ENCODE measurements at places on chromosomes 2 and 18. TPM values are rescaled to one million over a fixed set of nuclear protein-coding genes. Genes with fewer than 3 reads are reported as not detected.

DNA sequence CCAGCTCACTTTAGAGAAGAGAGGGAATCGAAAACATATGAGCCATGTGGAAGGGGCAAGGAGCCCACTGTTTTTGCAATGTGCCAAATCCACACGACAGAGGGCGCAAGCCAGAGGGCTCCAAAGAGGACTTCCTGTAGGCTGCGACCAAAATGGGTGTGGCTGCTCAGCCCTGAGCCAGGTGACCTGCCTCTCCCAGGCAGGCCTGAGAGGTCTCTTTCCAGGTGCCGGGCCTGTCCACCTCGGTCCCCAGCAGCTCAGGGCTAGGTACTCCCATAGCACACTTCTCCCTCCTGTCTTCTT, 153.8 kb downstream of the TTC32 start:
- no peak for DNase-seq

DNA sequence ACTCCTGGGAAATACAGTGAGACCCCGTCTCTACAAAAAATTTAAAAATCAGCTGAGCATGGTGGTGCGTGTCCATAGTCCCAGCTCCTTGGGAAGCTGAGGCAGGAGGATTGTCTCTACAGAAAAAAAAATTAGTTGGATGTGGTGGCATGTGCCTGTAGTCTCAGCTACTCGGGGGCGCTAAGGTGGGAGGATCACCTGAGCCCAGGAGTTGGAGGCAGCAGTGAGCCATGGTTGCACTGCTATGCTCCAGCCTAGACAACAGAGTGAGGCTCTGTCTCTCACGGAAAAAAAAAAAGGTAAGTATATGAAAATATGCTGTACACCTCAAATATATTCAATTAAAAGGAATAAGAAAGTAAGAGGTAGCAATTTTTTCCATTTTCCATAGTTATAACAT, 92.5 kb upstream of the TGIF1 start:
- no peak for DNase-seq

The ZNF397 gene
- 8.6 TPM for total RNA-seq

The RAB27B gene
- 1.4 TPM for total RNA-seq

GRCh38 chr2:164764996-164765395, 76.6 kb downstream of the COBLL1 start:
- DNase-seq, result no peak

The FZD7 gene
- 25.2 TPM for total RNA-seq

The ALPG gene
- not detected for total RNA-seq

- DNase-seq, result no peak
Measured at GRCh38 chr2:88211003-88211808, 41.1 kb downstream of the THNSL2 start.

The REEP1 gene
- total RNA-seq, result 1.8 TPM

DNA sequence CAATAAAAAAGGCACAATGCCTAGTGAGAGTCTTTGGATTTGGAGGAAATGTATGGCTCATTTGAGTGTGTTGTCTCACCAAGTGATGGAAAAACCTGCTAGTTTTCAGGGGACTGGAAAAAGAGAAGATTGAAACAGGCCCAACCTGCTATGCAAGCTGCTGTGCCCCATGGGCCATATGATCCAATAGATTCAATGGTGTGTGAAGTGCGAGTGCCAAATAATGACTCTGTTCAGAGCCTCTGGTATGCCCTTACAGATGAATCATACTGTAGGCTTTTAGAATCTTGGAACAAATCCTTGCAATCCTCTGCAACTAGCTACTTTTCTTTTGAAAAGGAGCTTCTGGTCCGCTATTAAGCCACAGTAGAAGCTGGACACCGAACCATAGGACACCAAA, 529.8 kb upstream of the CNTNAP5 start:
- DNase-seq, result no peak

- DNase-seq, result no peak
Measured at GRCh38 chr2:191526536-191526935, 151.4 kb upstream of the NABP1 start.

The KCTD1 gene
- total RNA-seq, result 13.8 TPM

DNA sequence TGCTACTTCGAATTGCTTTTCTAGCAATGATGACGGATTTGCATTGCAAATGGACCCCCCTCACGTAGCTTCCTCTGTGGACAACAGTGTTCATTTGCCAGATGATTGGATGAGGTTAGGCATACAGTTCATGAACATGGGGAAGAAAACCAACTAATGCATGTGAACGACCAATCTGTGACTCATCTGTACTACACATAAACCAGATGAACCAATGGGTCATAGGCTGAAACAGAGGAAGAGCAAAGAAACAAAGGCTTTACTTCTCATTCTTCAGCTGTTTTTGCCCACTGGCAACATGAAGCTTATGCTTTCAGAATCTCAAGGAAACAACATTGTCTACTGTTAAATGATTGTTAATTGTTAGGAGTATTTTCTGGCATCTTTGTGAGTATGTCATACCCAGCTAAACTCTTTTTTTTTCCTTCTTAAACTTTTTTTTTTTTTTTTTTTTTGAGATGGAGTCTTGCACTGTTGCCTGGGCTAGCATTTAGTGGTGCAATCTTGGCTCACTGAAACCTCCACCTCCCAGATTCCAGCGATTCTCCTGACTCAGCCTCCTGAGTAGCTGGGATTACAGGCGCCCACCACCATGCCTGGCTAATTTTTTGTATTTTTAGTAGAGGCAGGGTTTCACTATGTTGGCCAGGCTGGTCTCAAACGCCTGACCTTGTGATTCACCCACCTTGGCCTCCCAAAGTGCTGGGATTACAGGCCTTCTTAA, 35.5 kb downstream of the EFEMP1 start:
- DNase-seq, result peak; percentile 58

GRCh38 chr2:129437725-129438124, 541.7 kb upstream of the RAB6C start:
- no peak for DNase-seq

The HOXD13 gene
- 3.1 TPM for total RNA-seq

The ANKRD30B gene
- 0.33 TPM for total RNA-seq

The TCF23 gene
- total RNA-seq, result not detected

DNA sequence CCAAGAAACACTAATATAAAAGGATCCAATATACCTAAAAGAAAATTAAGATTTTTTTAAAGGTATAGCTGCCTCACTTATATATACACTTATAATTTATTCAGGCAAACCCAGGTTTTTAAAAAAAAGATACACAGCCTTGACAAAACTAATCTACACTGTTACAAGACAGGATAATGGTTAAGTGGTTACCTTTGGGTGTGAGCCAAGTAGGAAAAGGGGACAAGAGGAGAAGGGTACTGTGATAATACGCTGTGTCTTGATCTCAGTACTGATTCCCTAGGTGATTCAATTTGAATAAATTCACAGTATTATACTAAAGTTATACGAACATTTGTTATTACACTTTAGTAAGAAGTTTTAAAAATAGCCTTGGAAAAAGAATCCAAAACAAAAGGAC, 30.6 kb downstream of the KLHL41 start:
- no peak for DNase-seq

GRCh38 chr18:8721716-8722115, 16.4 kb downstream of the MTCL1 start:
- no peak for DNase-seq

DNA sequence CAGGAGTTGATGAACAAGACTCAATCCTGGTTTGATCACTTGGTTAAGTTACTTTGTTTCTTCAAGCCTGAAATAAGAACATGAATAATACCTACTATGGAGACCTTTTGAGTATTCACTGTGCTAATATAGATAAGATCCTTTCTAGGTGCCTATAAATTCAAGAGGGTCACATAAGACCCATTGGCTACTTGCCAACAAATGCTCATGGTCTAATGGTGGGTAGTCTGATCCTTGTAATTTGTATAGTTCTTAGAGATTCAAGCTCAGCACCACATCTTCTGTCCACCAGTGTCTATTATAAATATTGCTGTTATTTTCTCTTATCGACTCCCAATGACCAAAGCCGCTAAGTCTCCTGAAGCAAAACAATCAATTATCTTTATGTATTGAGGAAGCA, 27.4 kb upstream of the ACSL3 start:
- no peak for DNase-seq

DNA sequence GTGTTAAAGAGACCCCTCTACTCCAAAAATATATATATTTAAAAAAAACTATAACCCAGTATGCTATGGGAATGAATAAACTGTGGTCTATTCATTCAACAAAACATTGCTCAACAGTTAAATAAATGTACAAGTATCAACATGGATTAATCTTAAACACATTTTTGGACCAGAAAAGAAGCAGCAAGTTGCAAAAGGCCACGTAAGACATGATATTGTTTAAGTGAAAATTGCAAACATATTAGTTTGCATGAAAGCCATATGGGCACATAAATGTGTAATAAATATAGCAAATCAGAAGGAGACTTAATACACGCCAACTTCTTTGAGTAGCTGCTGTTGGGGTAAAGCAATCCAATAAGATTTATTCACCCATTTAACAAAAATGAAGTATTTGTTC, 321.5 kb downstream of the FBXO15 start:
- DNase-seq, result no peak

- DNase-seq, result no peak
Measured at GRCh38 chr2:234355808-234356365, 141.0 kb downstream of the ARL4C start.

The TMEM37 gene
- total RNA-seq, result 1.5 TPM

The KCNS3 gene
- 4.7 TPM for total RNA-seq

The APLF gene
- 2.1 TPM for total RNA-seq

The CHRNG gene
- not detected for total RNA-seq

DNA sequence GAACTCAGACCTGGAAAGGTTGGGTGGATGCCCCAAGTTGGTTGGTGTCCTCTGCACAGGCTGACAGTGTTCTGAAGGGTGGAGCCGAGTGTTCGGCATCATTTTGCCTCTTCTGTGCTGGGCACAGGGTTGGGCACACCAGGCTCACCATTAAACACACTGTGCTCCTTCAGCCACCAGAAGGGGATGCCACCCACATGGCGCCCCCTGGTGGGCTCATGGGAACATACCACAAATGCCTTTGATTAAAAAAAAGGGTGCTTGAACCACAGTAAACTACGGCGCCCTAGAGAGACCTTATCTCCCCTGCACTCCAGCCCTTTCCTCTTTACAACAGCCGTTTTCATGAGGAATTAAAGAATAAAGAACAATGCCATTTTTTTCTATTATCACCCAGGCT, 89.4 kb downstream of the CELF4 start:
- no peak for DNase-seq

DNA sequence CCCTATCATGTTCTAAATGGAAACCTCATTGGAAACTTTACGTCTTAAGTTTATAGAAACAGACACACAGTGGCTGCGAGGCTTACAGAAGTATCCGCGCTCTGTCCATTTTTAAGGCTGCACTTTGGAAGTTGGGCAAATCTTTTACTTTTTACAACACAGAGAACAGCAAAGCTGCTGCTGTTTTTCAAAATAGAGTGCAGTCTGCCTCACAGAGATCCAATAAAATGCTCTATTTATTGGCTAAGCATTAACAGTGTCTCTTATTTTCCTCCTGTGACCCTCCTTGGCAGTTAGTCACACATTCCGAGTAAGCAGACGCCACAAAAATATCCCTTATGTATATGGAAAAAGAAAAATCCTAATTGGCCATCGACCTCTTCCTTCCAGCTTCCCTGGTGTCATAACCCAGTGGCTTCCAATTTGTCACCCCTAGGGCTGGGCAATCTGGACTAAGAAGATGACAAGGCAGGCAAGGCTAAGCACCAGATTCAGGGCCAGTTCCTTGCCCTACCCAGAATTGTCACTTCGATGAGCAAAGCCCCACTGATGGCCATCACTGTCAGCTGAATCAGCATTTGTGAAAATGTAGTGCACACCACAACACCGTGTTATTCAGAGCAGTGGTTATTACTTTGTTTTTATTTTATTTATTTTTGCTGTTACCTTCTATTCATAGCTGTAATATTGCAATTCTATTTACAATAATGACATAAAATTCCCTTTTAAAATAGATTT, 47.7 kb upstream of the MEIS1 start:
- no peak for DNase-seq

The LDLRAD4 gene
- total RNA-seq, result 6.9 TPM

DNA sequence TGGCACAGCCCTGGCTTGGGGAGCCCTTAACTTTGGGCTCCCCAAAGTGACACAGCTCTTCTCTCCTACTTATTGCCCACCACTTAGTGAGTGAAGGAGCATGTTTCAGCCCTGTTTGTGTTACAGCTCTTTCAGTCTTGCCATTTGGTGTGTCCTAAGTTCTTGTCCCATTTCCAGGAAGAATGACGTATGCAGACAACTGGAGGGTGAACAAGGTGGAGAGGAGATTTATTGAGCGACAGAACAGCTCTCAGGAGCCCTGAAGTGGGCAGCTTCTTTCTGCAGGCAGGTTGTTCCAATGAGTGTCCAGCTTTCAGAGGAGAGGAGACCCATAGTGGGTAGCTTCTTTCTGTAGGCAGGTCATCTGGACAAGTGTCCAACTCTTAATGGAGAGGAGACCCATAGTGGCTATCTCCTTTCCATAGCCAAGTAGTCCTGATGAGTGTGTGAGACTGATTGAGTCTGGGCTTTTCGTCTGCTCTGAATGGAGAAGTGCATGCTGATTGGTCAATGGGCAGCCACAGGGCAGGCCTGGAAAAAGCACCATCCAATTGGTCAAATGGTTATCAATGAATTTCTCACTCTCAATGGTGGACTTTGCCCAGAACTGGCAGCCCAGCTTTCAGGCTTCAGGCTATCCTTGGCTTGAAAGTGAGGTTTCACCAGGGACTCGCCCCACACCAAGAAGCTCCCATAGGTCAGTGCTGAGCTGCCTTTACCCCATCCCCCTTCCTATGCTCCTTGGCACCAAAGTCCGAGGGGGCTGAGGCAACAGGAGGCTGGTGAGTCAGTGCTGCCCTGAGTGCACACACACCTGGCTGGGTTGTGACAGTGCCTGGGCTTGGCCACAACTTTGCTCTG, 688.2 kb downstream of the NYAP2 start:
- DNase-seq, result no peak

The SCYGR6 gene
- not detected for total RNA-seq

DNA sequence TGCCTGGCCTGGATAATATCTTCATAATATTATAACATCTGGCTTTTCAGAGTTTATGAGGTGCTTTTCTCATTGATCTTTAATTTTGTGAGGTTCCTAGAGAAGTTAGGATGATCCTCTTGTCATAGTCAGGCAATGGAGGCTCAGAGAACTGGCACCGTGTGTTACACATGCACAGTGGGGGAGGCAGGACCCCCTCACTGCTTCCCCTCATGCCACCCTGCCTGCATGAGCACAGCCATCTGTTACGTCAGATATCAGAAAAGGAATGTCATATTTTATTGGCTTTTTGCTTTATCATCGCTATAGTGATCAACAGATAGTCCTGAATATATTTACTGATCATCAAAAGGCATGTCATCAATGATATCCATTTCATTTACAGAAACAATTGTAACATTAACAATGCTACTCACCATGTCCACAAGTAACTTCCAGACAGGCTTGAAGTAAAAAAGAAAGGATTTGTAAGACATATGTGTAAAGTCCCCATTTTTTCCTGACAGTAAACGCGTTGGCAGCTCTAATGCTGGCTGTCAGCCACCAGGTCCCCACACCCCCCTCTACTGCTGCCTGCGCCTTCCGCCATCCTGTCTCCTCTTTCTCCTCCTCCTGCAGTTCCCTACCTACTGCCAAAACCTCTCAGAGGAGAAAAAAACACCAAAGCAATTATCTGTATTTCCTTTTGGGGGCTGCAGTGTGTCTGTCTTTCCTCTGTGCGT, 18.8 kb downstream of the ENOSF1 start:
- DNase-seq, result no peak

Measured in H4 (cell line).